ENCODE measurements at places on chromosomes 5 and 9.

DNA sequence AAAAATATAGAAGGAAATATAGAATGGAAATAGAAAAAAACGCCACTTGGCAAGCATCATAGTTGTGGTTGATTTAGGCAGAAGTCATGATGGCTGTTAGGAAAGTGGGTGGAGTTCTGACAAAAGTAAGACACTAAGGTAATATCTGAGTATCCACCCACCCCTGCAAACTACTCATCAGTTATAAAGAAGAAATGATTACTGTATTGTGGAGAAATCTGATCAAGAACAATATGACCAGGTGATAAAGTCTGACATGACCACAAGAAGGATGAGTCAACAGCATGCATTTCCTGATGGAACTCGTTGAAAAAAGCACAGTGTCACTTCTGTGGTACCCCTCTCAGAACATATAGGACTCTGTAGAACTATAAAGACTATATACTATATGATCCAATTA, 343.4 kb upstream of the PAPPA start:
- DNase-seq, result no peak

DNA sequence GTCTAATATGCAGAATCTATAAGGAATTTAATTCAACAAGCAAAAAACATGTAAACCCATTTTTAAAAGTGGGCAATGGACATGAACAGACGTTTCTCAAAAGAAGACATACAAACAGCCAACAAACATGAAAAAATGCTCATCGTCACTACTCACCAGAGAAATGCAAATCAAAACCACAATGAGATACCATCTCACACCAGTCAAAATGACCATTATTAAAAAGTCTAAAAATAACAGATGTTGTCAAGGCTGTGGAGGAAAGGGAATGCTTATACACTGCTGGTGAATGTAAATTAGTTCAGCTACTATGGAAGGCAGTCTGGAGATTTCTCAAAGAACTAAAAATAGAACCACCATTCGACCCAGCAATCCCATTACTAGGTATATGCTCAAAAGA, 3.1 kb upstream of the KLHL3 start:
- DNase-seq, result no peak

DNA sequence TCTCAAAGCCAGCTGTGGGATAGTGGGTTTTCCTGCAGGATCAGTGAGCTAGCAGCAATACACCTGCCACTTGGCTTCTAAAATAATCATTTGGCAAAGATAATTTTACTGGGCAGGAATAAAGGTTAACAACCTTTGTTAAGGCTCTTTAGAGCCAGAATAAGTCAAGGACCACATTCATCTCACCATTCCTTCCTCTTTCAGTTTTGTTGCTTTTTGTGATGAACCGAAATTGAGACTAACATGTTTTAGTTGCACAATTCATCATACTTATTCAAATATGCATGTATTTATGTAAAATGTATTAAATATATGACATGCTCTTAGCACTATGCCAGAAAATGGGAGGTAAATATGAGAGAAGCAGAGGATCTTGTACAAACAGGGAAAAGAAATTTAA, 824.4 kb upstream of the TYRP1 start:
- no peak for DNase-seq

DNA sequence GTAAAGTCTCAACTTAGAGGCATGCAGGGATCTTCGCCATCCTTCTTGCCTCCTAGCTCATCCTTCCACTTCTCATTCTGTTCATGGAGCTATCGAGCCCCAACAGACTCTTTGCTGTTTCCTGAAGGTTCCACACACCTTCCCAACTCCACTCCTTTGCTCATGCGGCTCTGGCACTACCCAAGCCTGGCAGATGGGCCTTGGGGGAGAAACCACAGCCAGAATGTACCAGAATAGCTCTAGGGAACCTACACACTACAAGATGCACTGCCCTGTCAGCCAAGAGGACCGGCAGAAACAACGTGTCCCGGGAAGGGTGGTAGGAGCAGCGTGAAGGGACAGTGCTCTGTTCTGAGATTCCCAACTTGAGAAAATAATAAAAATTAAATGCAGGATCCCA, 178.9 kb downstream of the GABBR2 start:
- no peak for DNase-seq

- no peak for DNase-seq
Observed at GRCh38 chr9:112396872-112397271, 17.0 kb downstream of the HSDL2 start.

DNA sequence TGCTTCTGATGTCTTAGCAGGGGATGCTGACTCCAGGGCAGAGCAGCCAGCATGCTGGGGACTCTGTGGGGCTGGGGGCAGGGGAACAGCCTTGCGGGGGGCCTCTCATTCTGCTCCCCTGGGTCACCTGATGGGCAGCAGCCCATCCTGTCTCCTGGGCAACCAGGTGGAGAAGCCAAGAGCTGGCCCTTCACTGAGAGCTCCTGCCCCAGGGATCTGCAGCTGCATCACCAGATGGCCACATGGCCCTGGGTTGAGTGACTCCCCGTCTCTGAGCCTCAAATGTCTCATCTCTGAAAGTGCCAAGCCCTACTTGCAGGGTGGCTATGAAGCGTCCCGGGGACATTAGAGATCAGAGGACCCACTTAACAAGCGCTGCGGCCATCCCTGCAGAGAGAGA, 49.1 kb downstream of the LRSAM1 start:
- DNase-seq, result no peak

- DNase-seq, result no peak
Observed at GRCh38 chr5:86175224-86175623, 442.5 kb upstream of the COX7C start.

DNA sequence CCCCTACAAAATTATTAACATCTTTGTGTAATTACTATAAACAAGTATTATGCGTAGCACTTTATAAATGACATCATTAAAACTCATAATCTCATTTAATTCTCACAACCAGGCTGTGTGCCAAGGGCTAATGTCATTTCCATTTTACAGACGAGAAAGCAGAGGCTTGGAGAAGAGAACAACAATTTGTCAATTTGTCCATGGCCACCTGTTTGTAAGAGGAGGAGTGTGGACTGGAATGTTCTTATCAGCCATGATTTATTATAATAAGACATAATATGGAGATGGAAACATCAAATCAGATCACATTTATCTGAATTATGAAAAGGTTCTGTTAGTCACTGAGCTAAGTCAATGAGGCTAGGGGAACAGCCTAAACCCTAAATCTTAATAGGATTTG, 97.0 kb downstream of the DROSHA start:
- no peak for DNase-seq

- no peak for DNase-seq
Observed at GRCh38 chr5:164336906-164337305, 831.5 kb downstream of the MAT2B start.

GRCh38 chr5:103821361-103821760, 258.8 kb upstream of the NUDT12 start:
- no peak for DNase-seq

DNA sequence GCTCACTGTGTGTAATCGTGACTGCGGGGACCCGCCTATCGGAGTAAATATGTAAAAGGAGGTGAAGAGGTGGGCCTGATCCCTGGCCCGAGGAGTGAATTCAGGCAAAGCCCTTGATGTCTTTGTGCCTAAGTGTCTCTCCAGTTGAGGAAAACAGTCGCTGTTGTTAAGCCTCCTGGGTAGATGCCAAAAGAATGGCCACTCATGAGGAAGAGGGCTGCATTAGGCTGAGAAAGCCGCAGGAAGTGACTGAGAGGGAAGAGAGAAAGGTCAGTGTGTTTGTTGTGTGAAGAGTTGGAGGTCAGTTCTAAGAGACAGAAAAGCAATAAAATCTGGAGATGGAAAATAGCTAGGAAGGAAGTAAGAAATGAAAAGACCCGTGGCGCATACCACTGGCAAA, 35.8 kb upstream of the PIP5K1B start:
- no peak for DNase-seq

DNA sequence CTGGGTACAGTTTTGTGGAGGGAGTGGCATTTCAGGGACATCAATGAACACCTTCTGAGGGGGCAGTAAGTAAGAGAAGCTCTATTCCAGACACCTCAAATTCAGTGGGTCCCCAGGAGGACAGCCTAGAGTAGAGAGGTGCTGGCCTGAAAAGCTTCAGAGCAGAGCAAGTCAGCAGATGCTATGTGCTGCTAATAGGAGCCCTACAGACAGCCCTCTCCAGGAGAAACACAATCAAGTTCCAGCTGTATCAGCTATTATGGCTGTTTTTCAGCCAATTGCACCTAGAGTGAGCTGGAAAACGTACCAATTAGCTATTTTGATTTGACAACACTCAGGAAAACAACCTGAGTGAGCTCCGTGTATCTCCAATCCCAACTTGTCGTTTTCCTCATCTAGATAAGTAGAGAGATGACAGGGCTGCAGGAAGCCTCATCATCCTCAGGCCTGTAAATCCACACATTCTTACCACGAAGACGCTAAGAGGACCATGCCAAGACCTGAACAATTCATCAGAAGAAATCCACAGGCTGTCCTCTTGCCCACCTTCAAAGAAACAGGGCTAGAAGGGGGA, 104.9 kb downstream of the PIK3R1 start:
- DNase-seq, result no peak

GRCh38 chr5:127136908-127137307, 63.6 kb upstream of the C5orf63 start:
- no peak for DNase-seq

- no peak for DNase-seq
Observed at GRCh38 chr9:81492710-81493447, 196.5 kb downstream of the TLE1 start.
